ENCODE measurements at places on chromosomes 12 and 14.
A peak's percentile ranks its signal among the peaks of the same experiment; 100 is the strongest.

GRCh38 chr12:127290251-127290650 is 976.7 kb upstream of the TMEM132C start:
- DNase-seq = no peak

GRCh38 chr12:42468921-42469320 is 120.6 kb downstream of the PRICKLE1 start:
- DNase-seq = no peak

GRCh38 chr14:103863245-103863644 is 15.9 kb upstream of the PPP1R13B start:
- no peak for DNase-seq

DNA sequence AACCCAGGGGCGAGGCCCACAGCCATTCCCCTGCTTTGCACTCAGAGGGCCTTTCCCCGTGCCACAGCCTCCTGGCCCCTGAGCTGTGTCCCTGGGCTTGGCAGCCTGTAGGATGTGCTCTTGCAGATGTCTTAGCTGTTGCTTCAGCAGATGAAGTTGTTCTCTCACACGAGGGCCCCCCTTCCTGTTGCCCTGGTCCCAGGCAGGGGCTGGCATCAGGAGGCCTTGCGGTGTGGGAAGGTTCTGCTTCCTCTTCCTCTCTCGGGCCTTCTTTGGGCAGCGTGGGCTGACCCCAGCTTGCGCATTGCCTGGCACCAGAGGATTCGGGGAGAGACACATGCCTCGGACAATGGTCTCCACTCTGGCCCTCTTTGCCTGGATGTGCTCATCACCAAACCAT is 12.7 kb downstream of the PROX2 start:
- no peak for DNase-seq

DNA sequence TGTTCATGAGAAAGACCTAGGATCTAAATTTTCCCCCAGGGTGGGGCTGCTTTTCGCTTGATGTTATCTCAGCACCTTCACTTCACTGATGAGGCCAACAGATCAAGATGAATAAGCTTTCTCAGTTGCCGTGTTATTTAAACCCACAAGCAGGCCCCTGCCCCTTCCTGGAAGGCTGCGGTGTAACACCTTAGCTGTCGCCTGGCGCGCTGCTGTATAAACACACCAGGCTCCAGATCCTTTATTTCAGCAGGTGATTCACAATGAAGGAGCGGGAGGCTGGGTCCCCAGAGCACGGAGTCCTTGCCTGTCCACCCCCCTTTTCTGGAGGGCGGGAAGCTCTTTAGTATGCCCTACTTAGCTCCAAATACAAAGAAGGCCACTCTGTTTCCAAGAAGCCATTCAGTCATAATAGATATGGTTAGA is 515.4 kb downstream of the FUT8 start:
- peak; percentile 35 for DNase-seq

DNA sequence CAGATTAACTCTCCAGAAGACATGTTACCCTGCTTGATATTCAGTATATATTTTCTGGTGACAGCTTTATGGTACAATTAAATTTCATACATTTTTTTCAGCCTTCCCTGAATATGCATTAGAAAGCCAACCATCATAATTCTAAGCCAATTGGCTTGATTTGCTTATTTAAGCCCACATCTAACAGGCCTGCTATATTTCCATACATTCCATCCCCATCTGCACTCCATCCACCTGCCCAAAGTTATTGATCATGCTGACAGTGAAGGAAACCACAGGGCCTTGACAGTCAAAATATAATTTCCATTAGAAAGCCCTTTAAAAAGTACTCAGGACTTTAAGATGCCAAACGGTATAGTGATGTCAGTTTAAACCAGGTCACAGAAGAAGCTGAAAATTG is 164.3 kb downstream of the GXYLT1 start:
- no peak for DNase-seq

DNA sequence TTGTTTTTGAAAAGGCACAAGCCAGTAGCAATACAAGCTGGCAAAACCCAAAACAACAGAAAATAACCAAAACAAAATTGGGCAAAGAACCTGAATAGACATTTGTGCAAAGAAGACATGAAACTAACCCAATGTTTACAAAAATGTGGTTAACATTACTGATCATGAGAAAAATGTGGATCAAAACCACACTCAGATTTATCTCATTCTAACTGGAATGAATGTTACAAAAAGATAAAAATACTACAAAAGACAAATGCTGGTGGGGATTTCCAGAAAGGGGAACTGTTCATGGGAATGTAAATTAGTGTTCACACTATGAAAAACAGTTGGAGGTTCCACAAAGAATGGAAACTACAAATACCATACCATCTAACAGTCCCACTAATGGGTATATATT is 26.6 kb downstream of the ASCL4 start:
- DNase-seq = no peak

- DNase-seq = no peak
Measured at GRCh38 chr12:126389220-126389841, 1324.1 kb downstream of the AACS start.

GRCh38 chr14:21680072-21680471 is 6.5 kb upstream of the OR4E1 start:
- DNase-seq = no peak

DNA sequence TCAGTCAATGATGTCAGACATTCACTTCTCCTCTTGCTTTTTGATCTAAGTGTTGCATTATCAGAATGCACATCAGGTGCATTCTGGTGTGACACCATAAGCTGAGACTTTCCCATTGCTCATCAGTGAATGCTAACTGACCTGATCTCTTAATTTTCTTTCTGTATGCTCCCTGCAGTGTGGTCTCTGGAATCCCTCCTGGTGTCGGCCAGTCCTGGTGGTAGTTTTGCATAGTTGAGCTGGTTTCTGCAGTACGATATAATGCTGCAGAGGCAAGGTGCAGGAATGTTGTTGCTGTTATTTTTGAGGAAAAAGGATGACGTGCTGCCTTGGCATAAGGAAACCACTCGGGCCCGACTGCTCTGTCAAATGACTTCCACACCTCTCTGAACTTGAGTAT is 11.0 kb upstream of the SRP54 start:
- DNase-seq = no peak

DNA sequence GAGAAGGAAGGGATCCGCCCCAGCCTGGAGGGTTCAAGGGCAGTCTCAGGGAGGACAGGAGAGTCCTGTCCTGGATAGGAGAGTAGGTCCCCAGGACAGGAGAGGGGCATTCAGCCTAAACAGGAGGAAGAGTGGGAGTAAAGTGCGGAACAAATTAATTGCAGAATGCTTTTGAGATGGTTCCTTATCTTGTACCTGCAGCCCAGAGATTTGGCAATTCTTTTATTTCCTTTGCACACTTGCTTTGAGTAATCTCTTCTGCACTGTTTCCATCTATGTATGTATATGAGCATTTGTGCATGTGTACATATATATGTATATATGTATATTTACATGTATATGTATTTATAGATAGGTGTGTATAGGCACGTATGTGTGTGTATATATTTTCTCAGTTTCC is 22.7 kb downstream of the PLEK2 start:
- DNase-seq = no peak

GRCh38 chr12:6816598-6816997 is 5.0 kb upstream of the GPR162 start:
- DNase-seq = no peak

DNA sequence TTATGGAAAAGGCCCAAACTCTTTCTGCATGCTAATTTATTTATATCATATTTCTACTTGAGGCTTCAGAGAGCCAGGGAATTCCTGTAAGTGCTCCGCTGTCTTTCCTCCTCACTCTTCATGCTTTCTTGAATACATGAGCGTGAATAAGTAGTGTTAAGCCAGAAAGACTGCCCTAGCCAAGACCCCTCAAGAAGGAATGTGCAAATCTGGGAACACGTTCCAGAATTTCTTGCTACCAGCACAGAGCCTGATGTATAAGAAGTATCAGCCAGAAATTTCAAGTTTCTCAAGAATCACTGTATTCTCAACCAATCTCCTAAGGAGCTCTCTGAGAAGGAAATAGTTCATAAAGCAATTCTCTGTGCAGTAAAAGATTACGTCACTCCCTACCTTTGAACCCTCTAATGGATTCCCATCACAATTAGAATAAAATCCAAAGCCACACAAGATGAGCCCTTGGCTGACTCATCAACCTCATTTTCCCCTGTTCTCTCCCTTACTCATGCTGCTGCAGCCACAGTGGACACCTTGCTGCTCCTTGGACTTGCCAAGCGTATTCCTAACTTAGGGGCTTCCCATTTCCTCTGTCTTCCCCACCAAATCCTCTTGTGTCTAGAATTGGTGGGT is 6.9 kb upstream of the TSPAN8 start:
- no peak for DNase-seq

GRCh38 chr14:84087986-84088531 is 1441.9 kb upstream of the FLRT2 start:
- no peak for DNase-seq

DNA sequence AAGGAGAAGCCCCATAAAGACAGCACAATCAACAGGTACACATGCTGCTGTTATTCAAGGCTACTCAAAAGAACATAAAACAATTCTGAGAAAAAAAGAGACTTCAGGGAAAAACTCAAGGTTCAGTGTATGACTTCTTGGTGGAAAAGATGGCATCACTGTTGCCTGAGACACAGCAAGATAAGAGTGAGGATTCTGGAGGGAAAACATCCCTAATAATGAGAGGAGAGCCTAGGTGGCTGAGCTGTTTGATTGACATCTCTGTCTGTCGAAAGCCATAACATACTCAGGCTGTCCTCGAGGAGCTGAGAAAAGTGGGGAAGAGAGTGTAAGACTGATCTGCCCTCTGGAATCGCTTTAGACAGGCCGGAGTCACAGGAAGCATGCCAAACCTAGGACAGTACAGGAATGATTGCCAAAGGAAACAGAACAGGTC is 193.4 kb upstream of the AMIGO2 start:
- no peak for DNase-seq

DNA sequence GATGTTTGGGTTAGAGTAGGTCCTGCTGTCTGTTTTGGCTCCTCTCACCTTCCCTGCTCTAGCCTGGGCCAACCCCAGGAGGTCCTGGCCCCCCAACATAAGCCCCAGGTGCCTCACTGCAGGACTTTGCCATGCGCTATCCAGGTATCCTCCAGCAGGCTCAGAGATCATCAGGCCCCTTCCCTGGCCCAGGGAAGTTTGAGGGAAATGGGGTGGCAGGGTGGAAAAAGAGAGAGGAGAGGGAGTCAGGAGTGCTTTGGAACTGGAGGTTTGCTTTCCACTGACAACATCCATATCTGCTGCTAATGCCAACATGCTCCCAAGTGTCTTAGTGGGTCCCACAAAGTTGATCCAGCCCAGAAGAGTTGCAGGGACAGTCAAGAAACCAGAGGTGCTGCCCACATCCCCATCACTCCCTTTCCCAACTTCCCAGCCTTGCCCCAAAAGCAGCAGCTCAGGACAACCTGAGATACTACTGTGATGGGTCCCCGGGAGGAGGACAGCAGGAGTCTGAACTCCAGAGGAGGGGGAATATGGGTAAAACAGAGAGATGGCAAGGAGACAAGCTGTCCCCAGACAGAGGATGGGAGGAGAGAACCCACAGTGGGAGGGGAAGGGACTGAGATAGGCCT is 677 bp downstream of the TNS2 start:
- no peak for DNase-seq

DNA sequence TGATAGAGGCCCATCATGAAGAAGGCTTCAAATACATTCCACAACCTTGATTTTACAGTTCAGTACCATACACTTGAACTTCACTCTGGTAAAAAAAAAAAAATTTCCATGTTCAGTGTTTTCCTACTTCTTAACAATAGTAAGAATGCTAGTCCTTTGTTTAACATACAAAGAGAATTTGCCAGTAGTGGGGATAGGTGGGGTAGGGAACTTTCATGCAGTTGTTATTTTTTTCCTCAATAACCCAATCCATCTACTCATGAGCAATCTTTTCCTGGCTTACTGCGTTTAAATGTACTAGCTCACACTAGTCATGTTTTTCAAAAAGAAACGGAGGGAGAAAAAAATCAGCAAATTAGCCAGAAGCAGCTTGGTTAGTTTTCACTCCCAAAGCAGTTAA is 206.1 kb downstream of the PRKD1 start:
- DNase-seq = no peak

GRCh38 chr14:100440758-100441203 is 117.6 kb downstream of the SLC25A47 start:
- DNase-seq = no peak

DNA sequence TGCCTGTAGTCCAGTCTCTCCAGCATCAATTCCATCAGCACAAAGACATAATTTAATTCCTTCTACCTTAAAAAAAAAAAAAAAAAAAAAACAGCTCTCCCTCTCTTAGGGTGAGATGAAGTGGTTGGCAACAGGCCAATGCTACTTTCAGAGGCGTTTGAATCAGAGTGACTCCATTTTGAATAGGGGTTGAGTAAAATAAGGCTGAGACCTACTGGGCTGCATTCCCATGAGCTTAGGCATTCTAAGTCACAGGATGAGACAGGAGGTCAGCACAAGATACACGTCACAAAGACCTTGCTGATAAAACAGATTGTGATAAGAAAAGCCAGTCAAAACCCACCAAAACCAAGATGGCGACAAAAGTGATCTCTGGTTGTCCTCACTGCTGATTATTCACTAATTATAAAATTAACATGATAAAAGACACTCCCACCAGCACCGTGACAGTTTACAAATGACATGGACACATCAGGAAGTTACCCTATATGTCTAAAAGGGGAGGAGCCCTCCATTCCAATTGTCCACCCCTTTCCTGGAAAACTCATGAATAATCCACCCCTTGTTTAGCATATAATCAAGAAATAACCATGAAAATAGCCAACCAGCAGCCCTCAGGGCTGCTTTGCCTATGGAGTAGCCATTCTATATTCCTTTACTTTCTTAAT is 6.9 kb upstream of the TCL1B start:
- no peak for DNase-seq

- DNase-seq = no peak
Measured at GRCh38 chr14:83019744-83020414, 1486.2 kb upstream of the SEL1L start.

All from stimulated activated CD4-positive, alpha-beta T cell treated with anti-CD3 and anti-CD28 coated beads, Interleukin-1b, Interleukin-23, amount 100 ng/mL, for 1 hour (primary cell).